ENCODE measurements at places on chromosomes 3 and 15.

DNA sequence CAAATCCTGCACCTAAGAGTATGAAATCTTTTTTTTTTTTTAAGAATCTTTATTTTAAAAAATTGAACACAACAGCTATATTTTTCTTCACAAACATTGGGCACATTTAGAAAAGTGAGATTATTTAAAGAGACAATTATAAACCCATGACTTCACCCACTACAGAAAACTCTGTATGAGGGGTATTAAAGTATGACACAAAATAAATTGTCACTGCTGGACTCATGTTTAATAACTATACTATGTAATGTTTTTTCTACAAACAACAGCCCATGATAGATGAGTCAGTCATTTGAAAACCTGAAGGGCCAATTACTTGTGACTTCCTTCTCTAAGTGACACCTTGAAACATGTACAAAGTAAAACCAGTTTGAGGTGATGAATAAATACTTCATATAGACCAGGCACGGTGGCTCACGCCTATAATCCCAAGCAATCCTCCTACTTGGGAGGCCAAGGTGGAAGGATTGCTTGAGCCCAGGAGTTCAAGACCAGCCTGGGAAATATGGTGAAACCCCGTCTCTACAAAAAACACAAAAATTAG lies 36.0 kb downstream of the AQR start:
- DNase-seq: no peak

- no peak for DNase-seq
Measured at GRCh38 chr15:76201536-76202255, 109.6 kb downstream of the ETFA start.

GRCh38 chr3:78046566-78046965 lies 1006.7 kb downstream of the ROBO2 start:
- DNase-seq: no peak

GRCh38 chr3:107128946-107129345 lies 248.3 kb upstream of the CCDC54 start:
- no peak for DNase-seq

DNA sequence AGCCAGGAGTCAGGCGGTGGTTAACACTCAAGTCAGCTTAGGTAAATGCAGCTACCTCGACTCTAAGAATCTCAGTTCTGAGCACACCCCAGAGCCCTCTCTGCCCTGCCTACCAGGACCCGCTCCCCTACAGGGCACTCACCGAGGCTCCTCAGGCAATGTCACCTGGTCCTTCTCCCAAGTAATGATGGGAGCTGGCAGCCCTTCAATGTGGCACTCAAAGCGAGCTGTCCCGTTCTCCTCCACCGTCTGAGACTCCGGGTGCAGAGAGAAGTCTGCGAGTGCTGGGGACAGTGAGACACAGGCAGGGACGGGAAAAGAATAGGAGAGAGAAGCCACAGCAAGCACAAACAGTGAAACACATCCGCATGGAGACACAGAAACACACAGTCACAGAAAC lies 12.7 kb downstream of the IGDCC4 start:
- no peak for DNase-seq

GRCh38 chr3:152486364-152486763 lies 217.6 kb downstream of the MBNL1 start:
- DNase-seq: no peak

GRCh38 chr15:38514601-38515000 lies 50.0 kb downstream of the RASGRP1 start:
- no peak for DNase-seq

- no peak for DNase-seq
Measured at GRCh38 chr15:99399618-99400017, 148.3 kb downstream of the LRRC28 start.

DNA sequence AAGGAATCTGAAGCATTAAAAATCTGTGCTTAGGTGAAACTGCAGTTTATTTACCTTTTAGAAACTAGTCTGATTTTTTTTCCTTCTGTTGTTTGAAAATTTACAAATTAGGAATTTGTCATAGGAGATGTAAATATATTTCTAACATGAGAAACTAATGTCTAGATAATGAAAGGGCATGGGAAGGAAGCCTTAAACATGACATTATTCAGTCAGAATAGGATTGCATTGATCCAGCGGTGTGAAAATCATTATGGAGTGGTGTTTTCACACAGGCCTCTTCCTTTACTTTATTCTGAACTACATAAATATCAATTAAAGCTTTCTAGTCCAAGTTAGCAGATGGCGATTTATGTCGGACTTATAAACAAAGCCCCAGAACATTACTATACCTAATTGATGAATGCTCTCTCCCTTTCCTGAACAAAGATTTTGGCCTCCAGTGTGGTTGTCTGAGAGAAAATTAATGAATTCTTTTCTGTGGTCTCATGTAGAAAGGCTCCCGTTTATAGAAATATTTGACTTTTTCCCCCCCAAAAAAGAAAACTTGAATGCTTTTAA lies 37.9 kb downstream of the FNDC3B start:
- no peak for DNase-seq

GRCh38 chr15:78110096-78110495 lies 17.7 kb downstream of the SH2D7 start:
- no peak for DNase-seq
